ENCODE measurements at places on chromosomes 1 and 21.

DNA sequence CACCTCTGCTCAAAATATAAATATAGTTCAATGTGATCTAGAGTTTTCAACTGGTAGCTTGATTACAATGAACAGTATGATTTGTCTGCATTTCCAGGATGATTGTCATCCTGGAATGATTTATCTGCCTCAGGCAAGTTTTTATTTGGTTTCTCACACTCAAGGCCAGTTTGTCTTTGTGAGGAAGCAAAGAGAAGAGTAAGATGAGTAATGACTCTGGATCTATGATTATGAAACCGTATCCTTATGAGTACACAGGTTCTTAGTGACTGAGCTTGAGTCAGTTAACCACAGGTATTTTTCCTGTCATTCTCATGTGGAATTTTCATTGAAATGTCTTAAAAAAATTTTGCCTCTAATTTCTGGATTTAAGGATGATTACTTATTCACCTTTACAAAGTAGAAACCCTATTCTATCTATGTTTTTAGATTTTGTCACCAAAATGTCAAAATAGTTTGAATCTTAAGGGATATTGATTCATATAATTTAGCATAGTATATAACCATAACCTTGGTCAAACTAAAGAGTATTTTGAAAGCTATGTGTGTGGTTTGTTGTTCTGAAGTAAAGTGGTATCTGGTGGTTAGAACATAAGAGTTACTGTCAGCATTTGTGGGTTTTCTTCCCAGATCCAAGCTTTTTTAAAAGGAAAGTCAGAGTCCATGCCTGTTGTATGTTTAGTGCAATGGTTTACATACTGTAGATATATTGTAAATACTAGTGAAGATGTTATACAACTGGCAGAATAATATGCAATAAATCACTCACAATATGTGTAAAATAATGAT, 145.0 kb downstream of the RASAL2 start:
- DNase-seq, result peak; percentile 77

DNA sequence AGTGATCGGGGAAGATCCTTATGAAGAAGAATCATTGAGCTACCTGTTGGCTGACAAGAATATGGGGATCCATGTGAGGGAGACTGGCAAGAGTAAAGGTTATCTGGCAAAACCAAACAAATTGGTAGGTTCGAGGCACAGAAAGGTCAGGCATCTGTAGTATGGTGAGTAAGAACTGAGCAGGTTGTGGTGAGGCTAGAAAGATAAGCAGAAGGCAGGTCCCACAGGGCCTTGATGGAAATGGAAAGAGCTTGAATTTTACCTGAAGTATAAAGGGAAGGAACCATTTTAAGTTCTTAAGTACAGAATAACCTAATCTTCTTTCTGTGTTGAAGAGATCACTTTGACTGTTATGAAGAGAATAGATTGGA, 11.1 kb downstream of the PTPRC start:
- no peak for DNase-seq

GRCh38 chr1:168879896-168880734, 151.1 kb upstream of the DPT start:
- DNase-seq, result peak; percentile 54

DNA sequence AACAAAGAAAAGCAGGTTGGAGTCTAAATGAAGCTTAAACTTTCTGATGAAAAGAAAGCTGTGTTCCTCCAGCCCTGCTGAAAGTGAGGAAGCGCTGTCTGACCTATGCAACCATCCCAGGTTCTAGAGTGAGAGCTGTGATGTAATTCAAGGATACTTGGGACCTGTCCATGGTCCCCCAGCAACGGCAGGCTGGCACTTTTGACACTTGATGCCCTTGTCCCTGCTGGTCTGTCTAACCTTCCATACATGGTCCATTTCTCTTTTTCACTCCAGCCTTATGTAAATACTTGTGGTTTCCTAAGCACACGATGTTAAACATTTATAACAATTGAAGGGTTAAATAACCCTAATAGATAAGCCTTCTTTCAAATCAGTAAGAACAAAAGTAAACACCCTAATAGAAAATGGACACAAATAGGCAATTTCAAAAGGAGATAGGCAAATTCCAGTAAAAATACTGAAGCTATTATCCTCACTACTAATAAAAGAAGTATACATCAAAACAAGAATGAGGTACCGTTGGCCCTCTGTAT, 17.7 kb upstream of the KDM4A start:
- DNase-seq, result no peak

- DNase-seq, result no peak
These were observed 18.2 kb upstream of the QSOX1 start for GRCh38 chr1:180136331-180136967.

GRCh38 chr1:206722751-206723461, 38.2 kb downstream of the MAPKAPK2 start:
- no peak for DNase-seq

- no peak for DNase-seq
These were observed 30.7 kb downstream of the ITPKB start for GRCh38 chr1:226708342-226708780.

DNA sequence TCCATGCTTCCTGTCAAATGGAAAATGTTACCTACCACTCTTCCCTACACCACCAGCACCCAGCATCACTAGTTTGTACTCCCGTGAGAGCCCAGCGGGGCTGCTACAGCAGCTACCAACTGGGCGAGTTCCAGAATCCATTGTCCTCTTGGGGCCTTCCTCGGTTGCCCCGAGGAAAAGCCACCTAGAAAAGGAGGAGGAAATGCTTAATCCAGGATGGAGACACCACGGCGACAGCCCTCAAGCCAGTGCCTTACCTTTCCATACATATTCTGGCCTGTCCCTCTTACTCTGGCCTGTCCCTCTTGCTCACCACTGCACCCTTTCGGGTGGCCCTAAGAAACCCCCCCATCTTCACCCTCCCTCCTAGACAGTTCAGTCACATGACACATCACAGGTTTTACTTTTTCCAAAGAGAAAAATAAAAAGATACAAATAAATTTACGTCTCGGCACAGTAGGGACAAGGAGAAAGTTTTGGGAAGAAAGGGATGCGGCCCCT, 478 bp downstream of the RIT1 start:
- peak; percentile 58 for DNase-seq

DNA sequence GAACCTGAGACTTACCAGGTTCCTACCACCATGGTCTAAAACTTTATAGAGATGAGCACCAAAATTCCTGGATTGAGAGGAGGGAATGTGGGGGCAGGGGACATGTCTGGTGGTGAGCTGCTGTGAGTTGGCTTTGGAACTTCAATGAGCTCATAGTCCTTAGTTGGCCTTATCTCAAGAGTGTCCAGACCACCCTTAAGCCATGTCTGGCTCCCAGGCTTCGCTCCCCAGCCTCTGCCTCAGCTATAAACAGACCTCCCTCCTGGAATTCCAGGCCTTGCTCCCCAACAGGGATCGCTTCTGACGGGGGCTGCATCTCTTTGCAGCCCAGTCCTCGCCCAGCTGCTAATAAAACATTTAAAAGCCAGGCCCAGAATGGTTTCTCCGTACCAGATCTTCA, 19.5 kb downstream of the ATF3 start:
- DNase-seq, result no peak

DNA sequence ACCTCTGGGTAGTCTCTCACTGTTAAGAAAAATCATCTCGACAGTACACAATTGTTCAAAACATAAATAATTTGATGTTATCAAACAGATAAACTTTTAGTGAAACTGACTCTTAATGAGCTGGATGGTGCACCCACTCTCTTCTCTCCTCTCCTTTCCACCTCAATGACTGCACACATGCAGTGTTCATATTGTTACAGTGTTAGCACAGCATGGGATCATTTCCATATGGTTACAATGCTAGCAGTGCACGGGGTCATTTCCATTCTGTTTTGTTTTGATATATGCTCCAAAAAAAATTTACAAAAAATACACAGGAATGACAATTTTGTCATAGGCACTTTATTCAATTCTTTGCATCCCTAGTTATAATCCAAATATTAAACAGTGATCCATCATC, 26.4 kb upstream of the RNF187 start:
- DNase-seq, result no peak

DNA sequence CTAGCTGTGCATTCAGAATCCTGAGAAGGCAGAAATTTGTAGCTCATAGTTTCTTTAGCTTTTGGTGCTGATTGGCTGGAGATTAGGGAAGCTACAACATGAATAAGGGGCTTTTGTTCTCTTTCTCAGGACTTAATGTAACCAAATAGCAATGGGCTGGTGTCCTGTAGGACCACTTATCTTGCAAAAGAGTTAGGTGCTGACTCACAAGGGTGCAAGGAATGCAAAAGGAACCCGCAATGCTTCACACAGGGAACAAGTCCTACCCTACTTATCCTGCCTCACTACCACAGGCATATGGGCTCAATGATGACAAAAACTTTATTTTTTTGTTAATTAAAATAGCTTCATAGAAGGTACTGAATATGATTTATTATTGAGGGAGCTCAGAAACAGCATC, 541.5 kb downstream of the AMY1C start:
- no peak for DNase-seq

DNA sequence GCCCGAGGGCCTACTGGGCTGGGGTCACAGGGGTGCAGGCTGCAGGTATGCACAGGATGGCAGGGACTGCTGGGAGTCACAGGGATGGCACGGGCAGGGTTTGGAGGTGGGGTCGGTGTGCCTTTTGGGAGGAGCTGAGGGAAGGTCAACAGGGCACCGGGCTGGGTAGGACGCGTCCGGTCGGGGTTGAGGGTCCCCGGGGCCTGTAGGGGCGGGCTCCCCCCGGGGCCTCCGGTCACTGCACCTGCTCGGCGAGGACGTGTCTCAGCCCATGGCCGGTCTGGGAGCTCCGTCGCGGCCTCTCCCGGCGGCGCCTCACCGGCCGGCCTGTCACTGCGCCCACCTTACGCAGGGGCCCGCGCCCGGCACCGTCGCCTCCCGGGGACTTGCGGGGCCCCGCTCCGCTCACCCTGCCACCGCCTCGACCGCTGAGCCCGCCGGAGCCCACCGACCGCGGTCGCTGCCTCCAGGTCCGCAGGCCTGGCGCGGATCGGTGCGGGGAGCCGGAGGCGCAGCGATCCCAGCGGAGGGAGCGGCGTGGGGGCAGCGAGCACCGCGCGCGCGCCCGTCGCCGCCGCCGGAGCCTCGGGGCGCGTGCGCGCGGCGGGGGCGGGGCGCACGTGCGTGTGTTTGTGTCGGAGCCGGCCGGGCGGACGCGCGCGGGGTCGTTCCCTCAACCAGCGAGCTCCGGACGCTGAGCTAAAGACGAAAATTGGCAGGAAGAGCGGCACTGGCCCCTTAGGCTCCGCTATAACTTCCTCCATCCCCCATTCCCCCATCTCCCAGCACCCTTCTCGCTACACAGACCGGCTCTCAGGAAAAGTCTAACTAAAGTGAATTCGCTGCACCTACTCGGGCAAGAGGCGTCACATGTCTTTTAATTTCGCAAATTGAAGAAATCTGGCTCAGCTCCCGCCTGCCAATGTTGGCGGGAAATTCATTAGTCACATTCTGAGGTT, at the start of gene AMIGO1:
TSS of gene AMIGO1 (minus strand) at position 552 of the 959 bp plus-strand sequence. CDS start 815 bp downstream, outside the sequence.
- peak; percentile 31 for DNase-seq

GRCh38 chr1:48969971-48970370, 193.3 kb upstream of the BEND5 start:
- no peak for DNase-seq
